ENCODE measurements at places on chromosomes 12 and 14.
A peak's percentile ranks its signal among the peaks of the same experiment; 100 is the strongest.

DNA sequence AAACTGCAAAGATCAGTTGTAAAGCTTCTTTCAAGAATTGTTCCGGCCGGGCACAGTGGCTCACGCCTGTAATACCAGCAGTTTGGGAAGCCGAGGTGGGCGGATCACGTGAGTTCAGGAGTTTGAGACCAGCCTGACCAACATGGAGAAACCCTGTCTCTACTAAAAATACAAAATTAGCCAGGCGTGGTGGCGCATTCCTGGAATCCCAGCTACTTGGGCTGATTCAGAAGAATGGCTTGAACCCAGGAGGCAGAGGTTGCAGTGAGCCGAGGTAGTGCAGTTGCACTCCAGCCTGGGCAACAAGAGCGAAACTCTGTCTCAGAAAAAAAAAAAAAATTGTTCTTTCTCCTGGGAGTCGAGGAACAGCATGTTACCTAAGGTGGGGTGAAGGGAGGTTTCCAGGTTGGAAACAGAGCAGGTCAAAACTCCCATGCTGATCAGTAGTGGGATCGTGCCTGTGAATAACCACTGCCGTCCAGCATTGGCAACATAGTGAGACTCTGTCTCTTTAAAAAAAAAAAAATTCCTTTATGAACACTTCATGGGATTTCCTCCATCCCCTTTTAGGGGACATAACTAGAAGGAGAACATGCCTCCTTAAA, 13.9 kb downstream of the FBXO34 start:
- DNase-seq = no peak

DNA sequence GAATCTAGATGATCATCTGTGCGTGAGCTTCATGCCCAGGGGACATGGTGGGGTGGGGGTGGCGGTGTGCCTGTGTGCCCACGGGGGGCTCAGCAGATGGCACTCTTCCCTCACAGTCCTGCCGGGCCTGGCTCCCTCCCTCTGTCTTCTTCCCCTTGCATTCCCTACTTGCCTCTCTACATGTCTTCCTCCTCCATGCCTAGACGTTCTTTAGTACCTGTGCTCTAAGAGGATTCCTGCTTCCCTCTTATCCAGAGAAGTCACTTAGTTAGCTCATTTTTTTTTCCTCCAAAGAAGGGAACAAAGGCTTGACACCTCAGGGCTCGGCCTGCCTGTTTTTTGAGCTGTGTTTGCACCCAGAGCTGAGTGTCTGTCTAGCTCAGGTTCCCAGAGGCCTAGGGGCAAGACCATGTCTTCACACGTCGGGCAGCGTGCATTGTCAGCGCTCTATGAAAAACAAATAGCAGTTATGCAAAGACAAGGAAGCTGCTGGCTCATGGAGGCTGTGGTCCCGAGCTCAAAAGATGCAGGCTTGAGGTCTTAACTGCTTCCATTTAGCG, 48.8 kb downstream of the NINJ2 start:
- no peak for DNase-seq

GRCh38 chr14:25231004-25231403, 181.1 kb upstream of the STXBP6 start:
- DNase-seq = no peak

GRCh38 chr14:50762001-50762930, 68.7 kb downstream of the NIN start:
- no peak for DNase-seq

DNA sequence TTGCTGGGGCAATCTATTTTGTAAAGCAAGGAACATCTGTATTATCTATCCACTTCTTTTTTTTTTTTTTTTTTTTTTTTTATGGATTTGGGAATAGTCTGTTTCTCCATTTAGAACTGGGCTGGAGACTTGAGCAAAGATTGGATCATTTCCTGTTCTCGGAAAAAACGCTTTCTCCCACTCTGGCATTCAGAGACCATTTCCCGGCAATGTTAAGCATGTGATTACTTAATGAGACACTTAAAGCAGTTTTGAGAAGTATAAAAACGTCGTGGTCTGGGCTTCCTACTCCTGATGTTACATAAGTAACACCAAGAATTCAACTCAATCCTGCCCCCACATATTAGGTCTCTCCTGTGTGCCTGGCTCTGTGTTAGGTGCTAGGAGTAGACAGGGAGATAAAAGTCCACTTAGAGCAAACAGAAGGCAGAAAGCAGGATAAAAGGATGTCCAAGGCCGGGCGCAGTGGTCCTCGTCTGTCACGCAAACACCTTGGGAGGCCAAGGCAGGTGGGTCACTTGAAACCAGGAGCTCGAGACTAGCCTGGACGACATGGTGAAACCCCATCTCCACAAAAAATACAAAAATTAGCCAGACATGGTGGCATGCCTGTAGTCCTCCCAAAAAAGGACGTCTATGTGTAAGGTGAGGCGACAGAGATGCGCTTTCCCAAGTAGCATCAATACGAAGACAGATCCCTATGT, 152.1 kb upstream of the GSC start:
- DNase-seq = no peak

DNA sequence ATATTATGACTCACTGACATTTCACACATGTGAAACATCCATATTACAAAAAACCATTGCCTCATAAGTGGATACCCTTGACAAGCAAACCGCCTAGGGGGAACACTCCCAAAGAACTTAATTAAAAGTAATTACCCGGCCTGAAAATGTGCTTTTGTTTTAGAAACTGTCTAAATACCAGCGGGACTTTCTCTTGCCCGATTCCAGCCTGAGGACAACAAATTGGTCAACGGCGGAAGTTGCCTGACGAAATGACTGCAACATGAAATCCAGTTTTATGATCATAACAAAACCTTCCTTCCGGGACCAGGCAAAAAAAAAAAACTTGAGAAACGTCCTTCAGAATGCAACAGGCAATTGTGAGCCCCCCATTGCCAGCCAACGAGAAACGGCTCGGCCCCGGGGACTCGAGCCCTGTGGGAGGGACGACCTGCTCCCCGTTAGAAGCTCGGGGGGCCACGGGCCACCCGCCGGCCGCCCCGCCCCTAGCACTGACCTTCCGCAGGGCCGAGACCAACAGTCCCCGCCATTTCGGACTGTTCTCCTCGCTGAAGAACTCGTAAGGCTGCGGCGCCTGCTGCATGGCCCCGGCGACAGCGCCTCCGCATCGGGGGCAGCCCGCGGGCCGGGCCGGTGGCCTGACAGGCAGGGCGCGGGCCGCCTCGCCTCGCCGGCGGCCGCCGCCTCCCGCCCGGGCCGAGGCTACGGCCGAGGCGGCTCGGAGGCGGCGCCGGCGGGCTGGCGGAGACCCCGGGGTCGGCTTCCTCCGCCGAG, 490 bp downstream of the SOS2 start:
- peak; percentile 31 for DNase-seq

All from SIG-M5 (cell line).